Left cardiac atrium (tissue), 4 donors: ENCODE measurements at places on chromosomes 3 and 15. TPM values are rescaled to one million over a fixed set of nuclear protein-coding genes. Genes with fewer than 3 reads are reported as not detected.

DNA sequence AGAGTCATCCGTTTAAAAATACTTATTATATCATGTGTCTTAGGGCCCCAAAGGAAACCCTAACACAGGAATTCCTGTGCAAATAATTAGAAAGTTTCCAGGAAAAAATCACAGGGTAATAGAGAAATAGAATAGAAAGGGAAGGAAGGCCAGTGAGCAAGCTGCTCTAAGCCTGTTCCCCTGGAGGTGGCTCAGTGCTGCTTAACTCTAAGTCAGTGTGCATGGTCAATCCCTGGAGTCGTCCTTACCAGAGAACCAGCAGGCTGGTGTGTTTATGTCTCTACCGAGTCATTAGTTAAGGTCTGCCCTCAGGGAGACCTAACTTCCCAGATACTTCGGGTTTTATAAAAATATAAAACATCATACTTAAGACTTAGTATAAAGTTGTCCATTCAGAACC lies 21.0 kb upstream of the MCF2L2 start:
- DNase-seq = no peak

- no peak for DNase-seq
Measured at GRCh38 chr15:70580286-70580685, 183.1 kb downstream of the UACA start.

GRCh38 chr3:123586131-123586530 lies 1.3 kb upstream of the HACD2 start:
- DNase-seq = peak; percentile 25

DNA sequence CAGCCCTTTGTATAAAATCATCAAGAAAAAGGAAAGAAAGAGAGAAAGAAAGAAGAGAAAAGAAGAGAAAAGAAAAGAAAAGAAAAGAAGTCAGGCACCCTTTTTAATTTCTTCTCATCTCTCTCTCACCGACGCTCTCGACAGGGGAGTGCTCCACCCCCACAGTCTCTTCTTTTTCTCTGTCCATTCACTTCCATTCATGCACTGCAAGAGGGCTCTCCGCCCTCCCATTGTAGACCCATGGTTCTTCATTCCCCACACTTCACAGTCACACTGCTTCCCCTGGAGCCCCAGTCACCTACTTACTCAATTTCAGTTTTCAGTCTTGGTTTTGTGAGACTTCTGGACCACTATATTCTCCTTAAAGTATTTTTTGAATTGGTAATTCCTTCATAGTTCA lies 254.7 kb downstream of the SOX2 start:
- DNase-seq = no peak

- peak; percentile 28 for DNase-seq
Measured at GRCh38 chr3:172836390-172836997, 86.0 kb downstream of the ECT2 start.

DNA sequence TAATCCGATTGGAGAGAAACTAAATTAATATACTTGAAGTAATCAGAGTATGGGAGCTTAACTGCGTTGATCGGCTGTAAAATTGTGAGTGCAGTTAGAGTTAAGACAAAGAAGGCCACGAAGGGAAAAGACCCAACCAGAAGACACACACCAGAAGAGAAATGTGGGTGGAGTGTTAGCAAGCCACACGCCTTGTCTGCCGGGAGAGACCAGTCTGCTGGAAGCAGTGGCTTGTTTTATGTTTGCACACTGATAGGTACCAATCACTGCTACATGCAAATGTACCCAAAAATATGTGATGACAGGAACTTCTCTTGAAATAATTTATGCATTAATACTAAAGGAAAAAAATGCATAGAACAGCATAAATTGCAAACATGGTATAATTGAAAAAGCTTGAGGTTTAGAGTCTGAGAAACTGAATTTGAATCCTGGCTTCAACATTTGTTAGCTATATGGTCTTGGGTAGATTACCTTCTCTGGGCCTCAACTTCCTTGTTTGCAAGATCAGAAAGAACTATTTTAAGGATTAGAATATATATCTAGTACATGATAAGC lies 23.1 kb downstream of the EEFSEC start:
- no peak for DNase-seq

GRCh38 chr3:187210545-187211327 lies 13.4 kb downstream of the RTP1 start:
- no peak for DNase-seq

GRCh38 chr15:92665100-92665555 lies 9.6 kb upstream of the FAM174B start:
- DNase-seq = no peak

GRCh38 chr3:58646503-58646902 lies 20.1 kb downstream of the FAM3D start:
- DNase-seq = no peak

DNA sequence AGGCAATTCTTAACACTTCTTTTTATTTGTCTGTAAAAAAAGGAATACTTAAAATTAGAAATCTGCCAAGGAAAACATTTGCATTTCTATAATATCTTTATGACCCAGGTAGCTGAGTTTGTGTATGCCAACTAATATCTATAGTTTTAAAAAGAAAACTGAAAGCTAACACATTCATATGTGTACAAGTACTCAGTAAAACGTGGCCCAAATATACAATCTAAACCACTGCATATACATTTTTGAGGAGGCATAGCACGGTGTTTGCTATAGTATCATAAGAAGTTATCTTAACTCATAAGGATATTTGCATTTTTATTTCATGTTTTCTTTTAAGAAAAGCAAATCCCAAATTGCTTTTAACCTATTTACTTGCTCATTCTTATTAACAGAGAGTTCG lies 172.7 kb downstream of the ZBTB20 start:
- DNase-seq = no peak

GOLGA8T gene
- total RNA-seq = 1.1 TPM

GATM gene
- 47.4 TPM for total RNA-seq

LNP1 gene
- total RNA-seq = 3.1 TPM

CA12 gene
- total RNA-seq = 2.3 TPM

FMN1 gene
- 5.4 TPM for total RNA-seq
